Central memory CD8-positive, alpha-beta T cell (primary cell): ENCODE measurements at places on chromosomes 5 and 9.

DNA sequence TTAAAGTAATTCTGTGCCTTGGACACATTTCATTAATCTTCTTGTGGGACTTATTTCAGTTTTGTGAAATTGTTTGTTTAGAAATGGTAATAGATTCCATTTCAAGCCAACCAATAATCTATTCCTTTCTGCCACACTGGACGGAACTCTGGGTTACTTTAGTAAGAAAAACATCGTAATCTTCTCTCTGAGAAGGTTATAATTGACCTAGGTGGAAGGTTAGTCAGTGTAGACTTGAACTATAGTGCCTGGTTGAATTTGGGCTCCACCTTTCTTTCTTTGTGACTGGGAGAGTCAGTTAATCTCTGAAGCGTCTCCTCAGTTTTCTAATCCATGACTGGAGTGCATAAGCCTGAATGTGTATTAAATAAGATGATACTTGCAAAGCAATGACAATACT is 89.7 kb upstream of the PRLR start:
- DNase-seq, result no peak

DNA sequence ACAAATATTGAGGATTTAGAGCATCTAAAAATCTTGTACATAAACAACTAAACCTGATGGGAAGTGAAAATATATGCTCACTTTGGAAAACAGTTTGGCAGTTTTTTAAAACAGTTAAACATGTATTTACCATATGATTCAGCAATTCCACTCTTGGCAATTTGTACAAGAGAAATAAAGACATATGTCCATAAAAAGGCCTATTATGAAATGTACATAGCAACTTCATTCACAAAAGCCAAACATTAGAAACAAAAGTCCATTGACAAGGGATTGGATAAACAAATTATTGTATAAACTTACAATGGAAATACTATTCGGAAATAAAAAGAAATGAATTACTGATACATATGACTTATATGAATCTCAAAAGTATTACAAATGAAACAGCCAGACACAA is 196.2 kb upstream of the SLC24A2 start:
- DNase-seq, result no peak

DNA sequence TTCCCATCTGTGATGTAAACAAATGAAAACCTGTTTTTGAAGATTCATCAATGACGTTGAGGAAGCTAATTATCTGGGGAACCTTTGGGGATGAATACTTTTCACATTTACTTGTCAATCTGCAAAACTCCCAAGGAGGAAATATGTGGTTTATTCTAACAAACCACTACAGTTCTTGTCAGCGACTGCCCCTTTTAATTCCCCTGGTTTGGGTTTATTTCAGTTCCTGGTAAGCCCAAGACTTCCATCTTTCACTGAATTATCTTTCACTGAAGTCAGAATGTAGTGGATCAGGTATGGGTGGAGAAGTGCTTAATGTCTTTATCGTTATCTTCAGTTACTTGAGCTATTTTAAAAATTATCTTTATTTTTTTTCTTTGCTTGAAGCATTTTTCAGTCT is 40.2 kb downstream of the TLR4 start:
- DNase-seq, result no peak

- DNase-seq, result no peak
These were observed 53.1 kb upstream of the ANKRD55 start for GRCh38 chr5:56286015-56286884.

GRCh38 chr5:25301836-25302235 is 657.1 kb upstream of the CDH10 start:
- no peak for DNase-seq

DNA sequence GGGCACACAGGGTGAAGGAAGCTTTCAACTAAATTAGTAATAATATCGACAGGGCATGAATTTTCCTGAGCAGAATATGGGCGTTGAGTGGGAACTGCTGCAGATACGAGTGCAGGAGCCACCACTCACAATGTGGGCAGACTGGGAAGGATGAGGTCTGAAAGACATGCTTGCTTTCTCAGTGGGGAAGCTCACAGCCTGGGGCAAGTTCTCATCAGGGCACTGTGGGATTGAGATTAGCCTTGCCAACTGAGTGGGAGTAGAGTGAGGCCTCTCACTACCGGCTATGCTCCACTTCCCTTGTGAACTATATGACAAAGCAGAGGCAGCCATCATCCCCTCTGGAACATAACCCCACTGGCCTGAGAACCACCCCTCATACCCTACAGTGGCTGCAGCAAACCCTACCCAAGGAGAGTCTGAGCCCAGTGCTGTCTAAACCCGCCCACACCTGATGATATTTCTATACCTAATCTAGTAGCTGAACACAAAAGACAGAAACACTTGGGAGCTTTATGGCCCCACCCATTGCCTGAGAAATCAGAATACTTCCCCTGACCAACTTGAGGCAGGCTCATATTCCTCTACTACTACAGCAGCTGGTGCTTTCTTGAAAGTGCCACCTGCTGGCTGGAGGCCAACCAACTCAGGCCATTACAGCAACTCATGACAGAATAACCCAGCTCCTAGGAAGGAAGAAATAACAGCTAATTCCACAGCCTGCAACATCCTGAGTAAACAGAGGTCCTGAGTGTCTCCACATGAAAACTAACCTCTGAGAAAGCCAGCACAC is 173.7 kb upstream of the SPEF2 start:
- no peak for DNase-seq

- DNase-seq, result no peak
These were observed 342.9 kb downstream of the TRPM3 start for GRCh38 chr9:70778568-70778967.

DNA sequence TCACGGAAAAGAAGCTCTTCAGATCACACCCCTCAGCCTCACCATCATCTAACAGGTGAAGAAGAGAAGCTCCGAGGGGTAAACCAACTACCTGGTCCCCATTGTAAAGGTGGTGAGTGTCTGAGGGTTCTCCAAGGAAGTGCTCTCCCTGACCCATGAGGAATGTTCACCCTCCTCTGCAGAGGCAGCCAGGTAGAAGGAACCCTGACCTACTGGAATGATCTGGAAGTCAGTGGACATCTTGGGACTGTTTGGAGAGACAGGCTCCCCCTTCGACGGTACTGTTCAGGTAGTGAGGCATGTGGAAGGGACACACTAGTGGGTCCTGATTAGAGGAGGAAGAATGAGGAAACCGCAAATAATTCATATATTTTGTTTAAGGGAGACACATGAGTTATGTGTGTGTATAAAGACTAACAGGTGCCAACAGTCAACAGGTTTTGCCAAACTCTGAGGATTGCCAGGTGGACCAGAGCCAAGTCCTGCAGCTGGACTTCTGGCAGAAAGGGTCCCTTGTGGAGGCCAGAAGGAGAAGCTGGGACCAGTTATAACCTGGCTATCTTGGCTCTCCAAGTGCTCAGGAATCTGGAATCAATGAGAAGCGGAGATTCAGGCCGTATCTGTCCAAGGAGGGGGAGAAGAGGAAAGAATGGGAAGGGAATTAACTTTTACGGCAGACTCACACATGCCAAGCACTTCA is 3.0 kb upstream of the ZBTB34 start:
- DNase-seq, result no peak

DNA sequence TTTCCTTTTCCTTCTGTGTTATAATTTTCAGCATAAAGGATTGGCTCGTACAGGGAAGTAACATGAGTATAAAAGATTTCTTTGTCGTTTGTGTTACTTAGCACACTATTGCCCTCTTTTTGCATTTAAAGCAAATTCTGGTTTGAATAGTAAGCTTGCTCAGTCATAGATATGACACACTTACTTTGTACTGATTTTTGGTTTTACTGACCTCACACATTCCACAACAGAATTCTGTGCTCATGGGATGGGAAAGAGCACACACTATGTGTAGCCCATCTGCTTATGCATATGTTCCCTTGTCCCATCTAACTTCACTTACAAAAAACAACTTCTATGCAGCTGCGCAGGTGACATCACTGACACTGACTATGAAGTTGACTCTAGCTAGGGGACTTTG is 111.9 kb upstream of the MTAP start:
- DNase-seq, result no peak

DNA sequence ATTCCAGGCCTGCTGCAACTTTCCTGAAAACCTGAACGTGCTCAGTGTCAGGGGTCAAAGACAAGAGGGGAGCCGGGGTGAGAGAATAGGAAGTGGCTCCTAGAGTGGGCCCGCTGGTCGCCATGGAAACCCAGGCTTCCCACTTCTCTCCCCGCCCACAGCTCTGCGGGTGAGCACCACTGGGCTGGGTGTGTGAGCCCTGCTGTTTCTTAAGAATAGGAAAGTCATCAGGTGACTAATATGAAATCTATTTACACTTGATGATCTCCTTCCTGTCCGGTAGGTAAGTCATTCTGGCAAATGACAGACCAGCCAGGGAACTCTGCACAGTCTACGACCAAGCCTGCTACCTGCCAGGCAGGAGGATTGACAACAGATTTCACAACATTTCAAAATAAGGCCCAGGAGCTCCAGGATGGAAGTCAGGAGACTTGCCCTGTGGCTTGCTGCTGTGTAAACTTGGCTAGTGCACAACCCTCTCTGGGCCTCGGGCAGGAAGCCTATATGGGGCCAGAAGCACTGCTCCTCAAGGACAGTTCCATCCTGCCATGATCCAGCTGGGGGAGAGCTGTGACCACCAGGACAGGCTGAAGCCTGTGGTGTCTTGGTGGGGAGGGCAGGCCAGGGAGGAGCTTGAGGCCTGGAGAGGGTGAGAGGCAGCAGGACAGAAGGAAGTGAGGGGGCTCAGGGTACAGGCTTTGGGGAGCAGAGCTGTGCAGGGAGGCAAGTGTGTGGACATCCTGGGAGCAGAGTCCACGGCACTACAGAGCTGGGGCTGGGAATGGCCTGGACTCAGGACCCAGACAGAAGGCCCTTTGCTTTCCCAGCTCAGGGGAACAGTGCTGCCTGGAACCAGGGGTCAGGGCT is 60.6 kb downstream of the SHB start:
- DNase-seq, result no peak

GRCh38 chr5:108654051-108654450 is 93.6 kb upstream of the FER start:
- DNase-seq, result no peak

GRCh38 chr5:133119233-133119711 is 67.5 kb downstream of the HSPA4 start:
- DNase-seq, result no peak

DNA sequence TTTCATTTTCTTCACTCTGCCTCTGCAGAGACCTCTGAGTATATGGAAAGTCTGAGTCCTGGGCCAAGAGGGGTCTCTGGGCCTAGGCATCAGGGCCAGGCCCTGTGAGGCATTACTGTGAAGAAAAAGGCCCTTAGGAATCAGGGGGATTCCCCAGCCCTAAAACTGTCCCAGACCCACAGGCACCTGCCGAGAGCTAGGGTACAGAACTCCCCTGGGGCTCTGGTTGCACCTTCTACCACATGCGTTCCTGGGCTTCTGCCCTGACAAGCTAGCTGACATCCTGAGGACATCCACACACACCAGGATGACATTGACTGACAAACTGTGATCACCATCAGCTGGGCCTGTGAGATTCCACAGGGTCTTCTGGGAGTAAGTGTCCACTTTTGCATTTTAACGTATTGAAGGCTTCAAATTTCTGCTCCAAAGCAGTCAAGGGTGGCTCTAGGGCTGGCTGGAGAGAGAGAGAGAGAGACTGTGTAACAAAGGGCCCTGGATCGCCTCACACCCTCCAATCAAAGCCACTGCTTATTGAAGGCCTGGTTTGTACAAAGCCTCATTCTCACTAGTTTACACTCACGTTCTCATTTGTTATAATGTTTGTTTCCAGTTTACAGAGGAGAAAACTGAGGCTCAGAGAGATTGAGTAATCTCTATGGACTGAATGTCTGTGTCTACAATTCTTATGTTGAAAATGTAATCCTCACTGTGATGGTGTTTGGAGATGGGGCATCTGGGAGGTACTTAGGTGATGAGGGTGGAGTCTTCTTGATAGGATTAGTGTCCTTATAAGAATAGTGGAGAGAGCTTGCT is 45.1 kb downstream of the TGFBI start:
- no peak for DNase-seq

DNA sequence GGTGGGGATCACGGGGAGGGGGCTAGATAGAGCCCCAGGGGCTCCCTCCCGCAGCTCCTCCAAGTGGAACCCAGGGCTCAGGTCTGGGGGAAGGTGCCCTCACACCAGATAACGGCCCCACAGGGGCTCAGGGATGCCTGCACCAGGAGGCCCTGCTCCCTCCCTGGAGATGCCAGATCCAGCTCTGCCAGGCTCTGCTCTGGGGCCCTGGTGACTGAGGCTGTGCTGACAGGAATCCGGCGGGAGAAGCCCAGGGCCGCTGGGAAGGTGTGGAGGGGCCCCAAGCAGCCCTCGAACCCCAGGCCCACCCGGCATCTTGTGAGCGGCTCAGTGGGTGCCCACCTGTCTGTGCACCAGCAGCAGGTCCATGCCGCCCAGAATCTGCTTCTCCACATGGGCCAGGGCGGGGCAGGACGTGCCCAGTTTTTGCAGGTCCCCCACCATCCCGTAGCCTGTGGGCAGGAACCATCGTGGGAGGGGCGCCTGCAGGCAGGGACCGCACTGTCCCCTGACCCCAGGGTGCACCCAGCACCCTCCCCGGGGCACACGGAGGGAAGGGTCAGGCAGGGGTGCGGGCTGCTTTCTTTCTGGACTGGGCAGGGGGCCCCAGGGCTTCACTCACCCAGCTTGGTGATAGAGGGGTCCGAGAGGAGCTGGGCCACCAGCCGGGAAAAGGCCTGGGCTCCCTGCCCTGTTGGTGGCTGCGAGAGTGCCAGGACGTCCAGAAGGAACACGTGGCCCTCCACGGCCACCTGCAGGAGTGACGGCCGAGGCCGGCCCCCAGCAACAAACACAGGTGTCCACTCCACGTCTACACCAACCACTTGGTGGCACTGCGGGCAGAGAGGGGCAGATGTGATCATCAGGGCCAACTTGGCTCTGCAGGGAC is 48.9 kb upstream of the NRARP start:
- no peak for DNase-seq

DNA sequence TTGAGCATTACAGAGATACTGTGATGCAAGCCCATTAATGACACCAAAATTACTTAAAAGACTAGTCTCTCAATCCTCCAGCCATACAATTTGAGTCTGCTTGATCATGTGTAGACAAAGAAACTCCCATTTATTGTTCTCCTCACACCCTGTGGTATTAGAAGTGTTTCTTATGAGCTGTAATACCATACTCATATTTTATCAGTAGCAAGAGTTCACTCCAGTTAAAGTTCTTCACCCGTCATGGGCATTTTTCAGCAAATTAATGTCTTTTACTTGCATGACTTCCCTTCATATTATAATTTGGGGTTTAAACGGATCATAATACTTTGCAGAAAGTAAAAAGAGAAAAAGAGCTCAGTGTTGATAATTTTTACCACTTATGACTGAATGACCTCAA is 242.9 kb downstream of the BNC2 start:
- DNase-seq, result no peak

- no peak for DNase-seq
These were observed 437.0 kb upstream of the TRPC7 start for GRCh38 chr5:136802383-136802782.

GRCh38 chr5:122753500-122753899 is 21.4 kb upstream of the SNX2 start:
- no peak for DNase-seq
